Muscle of leg (tissue), 16 donors: ENCODE measurements at places on chromosomes 7 and 10. TPM values are rescaled to one million over a fixed set of nuclear protein-coding genes. Genes with fewer than 3 reads are reported as not detected.

The CYP2C18 gene
- polyA plus RNA-seq: not detected

The FAM25C gene
- polyA plus RNA-seq: not detected

The ACTR3C gene
- polyA plus RNA-seq: 1.3 TPM

The MSMB gene
- not detected for polyA plus RNA-seq

The CCDC136 gene
- 18.2 TPM for polyA plus RNA-seq

The ASAH2 gene
- polyA plus RNA-seq: 2.5 TPM

The NKX2-3 gene
- 0.16 TPM for polyA plus RNA-seq

The ODAD2 gene
- 0.62 TPM for polyA plus RNA-seq

The AEBP1 gene
- 84.9 TPM for polyA plus RNA-seq

The ZC3HAV1L gene
- polyA plus RNA-seq: 17.9 TPM

The MOGAT3 gene
- polyA plus RNA-seq: not detected

The C7orf33 gene
- 0.38 TPM for polyA plus RNA-seq

The PRR15 gene
- polyA plus RNA-seq: not detected

The IFIT3 gene
- 9.0 TPM for polyA plus RNA-seq

The TES gene
- 19.4 TPM for polyA plus RNA-seq

The VAX1 gene
- polyA plus RNA-seq: not detected

The KCNH2 gene
- 14.4 TPM for polyA plus RNA-seq

- peak; percentile 12 for DNase-seq
Measured at GRCh38 chr10:13231190-13231589, 3.0 kb downstream of the UCMA start.

DNA sequence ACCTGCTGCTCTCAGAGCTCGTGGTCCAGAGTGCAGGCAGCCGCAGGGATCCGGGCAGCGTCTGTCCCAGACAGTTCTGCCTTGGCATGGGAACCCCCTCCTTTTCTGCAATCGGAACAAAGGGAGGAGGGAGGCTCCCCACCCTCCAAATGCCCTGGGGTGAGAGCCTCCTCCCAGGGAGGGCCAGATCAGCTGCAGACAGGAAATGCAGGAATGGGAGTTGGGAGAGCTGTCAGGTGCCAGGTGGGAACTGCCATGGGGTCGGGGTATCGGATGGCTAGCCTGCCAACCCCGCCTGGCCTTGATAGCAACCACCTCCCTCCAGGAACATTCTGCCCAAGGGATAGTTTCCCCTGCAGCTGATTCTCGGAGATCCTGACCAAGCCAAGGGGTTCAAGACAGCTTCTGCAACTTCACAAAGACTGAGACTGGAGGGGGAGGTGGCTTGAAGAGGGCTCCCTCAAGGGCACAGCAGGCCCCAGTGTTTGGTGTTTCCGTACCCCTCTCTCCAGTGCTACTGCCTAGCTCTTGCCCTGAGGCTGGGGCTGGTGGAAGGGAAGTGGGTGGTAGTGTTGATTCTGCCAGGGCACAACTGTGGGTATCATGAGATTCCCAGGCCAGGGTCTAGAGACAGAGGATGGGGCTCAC is at the start of gene CALML5:
CALML5 (minus strand) TSS at position 78 of the 648 bp plus-strand sequence. CDS start 132 bp downstream, outside the sequence.
- DNase-seq: no peak

GRCh38 chr7:28136420-28136819 is 44.2 kb downstream of the JAZF1 start:
- no peak for DNase-seq

DNA sequence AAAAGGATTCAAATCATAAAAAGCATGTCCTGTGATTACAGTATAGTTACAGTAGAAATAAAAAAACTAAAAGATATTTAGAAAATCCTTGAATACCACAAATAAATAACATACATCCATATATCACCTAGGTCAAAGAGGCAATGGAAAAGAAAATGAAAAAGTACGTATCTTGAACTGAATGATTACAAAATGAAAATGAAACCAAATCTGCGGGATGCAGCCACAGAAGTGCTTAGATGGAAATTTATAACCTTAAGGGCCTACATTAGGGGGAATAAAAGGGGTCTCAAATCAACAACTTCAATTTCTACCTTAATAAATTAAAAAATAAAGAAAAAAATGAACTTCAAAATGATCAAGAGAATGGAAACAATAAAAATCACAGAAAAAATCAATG is 879.0 kb upstream of the CELF2 start:
- DNase-seq: peak; percentile 9

DNA sequence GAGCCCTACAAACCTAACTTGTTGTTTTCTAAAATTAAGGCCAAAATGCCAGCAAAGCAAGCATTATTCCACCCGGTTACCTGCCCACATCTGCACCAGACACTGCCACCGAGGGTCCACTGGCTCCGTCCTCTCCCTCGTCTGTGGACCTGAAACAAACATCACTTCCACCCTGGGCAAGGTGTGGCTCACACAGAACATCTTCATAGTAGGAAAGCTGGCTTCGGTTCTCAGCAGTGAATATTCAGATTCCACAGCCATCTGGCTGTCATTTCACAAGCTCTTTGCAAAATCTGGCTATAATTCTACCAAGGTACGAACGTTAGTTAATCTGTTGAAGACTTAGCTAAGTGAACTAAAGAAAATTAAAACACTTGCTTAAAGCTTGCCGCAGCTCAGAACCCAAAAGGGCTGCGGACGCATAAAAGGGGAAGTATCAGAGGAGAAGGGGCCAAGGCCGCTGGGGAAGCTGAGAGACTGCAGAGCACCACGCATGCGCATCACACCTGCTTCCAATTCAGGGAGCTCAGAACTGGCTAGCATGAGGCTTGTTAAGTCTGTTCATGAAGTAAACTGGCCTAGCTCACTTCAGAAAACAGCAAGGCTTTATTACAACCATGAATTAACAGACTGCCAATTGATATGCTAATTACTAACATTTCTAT is 46.1 kb downstream of the PTPRN2 start:
- peak; percentile 37 for DNase-seq

GRCh38 chr7:139106959-139107358 is 2.6 kb downstream of the ZC3HAV1 start:
- no peak for DNase-seq

DNA sequence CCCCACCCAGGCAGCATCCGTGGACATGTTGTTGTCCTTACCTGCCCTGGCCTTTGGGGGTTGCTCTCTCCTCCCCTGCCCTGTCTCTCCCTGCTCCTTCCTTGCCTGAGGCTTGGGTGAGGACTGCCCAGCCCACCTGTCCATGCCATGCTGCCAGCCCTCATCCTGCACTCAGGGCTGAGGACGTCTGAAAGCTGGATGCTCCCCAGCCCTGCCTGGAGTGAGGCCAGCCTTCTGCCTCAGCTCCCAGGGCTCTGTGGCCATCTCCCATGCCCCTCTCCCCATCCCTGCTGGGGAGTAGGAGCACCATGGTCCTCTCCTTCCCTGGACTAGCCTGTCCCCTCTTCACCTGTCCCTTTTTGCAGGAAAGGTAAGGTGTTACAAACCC is 68.4 kb downstream of the RAMP3 start:
- DNase-seq: no peak

GRCh38 chr7:130960208-130960988 is 226.4 kb upstream of the KLF14 start:
- peak; percentile 35 for DNase-seq

GRCh38 chr7:13031468-13031867 is 344.0 kb downstream of the ARL4A start:
- DNase-seq: no peak

DNA sequence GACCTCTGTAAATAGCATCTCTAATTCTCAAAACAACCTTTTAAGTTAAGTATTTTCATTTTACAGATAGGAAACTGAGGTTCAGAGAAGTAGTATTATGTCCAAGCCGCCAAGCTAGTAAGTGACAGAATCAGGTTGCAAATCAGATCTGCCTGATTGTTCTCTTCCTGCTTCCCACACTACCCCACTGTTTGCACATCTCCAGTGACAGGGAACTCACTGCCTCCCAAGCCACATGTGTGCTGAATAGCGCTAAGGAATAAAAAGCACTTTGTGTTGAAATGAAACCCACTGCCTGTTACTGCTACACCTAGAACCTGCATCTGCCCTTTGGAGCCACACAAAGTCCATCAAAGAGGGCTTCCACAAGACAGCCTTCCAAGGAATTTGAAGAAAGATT is 45.1 kb upstream of the WDR11 start:
- DNase-seq: no peak

GRCh38 chr10:28533186-28533564 is 257 bp downstream of the WAC start:
- no peak for DNase-seq

DNA sequence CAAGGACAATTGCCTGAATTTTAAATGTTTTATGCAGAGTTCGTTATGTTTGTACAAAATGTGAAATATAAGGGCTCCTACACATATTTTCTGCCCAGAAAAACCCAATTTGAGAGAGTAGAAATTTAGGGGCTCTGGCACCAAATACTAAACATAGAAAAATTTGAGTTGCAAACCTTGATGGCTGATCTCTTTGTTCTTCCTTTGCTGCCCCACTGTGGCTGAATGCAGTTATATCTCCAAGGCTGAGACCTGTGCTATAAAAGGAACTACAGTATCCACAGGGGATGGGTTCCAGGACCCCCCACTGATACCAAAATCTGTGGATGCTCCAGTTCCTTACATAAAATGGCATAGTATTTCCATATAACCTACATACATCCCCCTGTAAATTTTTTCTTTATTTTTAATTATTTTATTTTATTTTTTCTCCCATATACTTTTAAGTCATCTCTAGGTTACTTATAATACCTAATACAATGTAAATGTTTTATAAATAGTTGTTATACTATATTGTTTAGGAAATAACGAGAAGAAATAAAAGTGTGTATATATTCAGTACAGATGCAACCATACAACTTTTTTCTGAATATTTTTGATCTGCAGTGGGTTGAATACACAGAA is 22.5 kb downstream of the CFAP43 start:
- peak; percentile 49 for DNase-seq

DNA sequence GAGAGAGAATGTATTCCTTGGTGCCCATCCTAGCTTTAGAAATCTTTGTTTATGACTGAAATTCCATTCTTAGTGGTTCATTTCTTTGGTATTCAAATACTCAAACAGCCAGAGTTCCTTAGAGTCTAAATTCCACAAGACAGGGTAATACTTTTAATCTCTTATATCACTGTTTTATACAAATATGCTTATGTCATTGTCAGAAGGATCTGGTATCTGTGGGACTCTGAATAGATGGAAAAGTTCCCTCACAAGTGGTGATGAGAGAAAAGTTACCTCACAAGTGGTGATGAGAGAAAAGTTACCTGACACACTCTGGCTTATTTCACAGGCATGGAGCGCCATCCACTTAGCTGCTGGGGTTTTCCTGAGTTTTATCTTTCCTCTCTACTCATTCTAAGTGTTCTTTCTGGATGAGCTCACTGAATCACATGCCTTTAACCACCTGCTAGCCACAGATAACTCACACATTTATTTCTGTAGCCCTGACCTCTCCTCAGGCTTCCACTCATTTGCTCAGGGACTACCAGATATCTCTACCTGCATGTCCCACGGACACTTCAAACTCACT is 784.0 kb downstream of the SUGCT start:
- no peak for DNase-seq

- DNase-seq: no peak
Measured at GRCh38 chr7:134435161-134435920, 23.6 kb downstream of the AKR1B1 start.

DNA sequence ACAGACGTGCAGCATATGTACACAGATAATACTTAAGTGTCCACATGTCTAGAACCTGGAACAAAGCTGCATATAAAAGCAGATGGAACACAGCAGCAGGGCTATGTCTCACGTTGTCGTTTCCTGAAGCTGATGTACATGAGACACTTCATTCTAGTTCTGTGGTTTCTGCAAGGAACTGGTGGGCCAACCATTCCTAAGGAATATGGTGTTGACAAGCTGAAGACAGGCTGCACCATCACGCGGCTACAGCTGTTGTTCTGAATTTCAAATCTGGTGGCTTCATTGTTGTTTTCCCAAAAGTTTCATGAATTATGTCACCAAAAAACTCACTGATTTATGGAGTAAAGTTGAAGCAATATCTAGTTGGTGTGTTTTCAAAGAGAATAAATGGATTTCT is 33.7 kb downstream of the PRKAG2 start:
- no peak for DNase-seq

DNA sequence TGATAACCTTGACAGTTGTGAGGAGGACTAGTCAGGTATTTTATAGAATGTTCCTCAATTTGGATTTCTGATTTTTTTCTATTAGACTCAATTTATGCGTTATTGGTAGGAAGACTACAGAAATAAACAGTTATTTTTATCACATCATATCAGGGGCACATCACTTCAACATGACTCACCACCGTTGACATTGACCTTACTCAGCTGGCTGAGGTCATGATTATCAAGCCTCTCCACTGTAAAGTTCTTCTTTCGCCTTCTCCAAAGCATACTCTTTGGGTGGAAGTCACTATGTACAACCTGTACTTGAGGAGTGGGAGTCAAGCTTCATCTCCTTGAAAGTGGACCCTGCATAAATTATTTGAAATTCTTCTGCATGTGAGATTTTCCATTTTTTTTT is 194.3 kb upstream of the IGFBP3 start:
- no peak for DNase-seq

DNA sequence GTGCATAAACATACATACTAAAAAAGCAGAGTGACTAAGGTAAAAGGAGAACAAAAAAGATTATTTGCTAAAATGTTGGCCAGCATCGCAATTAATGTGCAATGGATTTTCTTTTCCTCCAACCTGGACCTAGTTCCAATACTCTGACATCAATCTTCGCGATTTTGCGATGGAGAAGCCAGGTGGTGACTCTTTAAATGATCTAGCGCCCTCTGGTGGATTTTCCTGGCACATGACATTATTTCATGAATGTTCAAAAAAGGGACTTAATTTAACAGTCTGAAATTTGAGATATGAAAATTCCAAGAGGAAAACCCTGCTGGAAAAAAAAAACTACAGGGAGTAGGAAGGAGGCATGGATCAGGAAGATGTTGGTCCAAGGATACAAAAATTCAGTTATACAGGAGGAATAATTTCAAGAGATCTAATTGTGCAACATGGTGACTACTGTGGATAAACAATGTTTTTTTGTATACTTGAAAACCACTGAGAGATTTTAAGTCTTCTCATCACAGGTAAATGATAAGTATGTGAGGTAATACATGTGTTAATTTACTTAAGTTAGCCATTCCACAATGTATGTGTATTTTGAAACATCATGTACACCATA is 4.3 kb upstream of the KCNMA1 start:
- DNase-seq: peak; percentile 93

- DNase-seq: no peak
Measured at GRCh38 chr7:123741940-123742339, 6.9 kb downstream of the WASL start.

DNA sequence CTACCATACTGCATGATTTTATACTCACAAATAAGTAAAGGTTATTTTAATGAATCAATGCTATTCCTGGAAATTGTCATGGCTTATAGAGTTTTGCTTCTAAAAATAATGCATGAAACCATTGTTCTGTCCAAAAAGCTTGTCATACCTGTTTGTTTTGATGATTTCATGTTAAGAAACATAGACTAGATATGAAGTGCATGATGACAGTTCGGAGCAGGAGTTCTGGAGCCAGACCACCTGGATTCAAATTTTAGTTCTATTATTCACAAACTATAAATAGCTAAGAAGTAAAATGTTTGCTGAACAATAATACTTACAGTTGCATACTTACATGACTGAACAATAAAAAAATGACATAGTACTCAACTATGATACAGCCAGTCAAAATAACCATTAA is 107.0 kb upstream of the AKR1E2 start:
- DNase-seq: peak; percentile 36

GRCh38 chr10:62924344-62924748 is 108.2 kb upstream of the EGR2 start:
- no peak for DNase-seq
